ENCODE measurements at places on chromosomes 12 and 14.
A peak's percentile ranks its signal among the peaks of the same experiment; 100 is the strongest.

DNA sequence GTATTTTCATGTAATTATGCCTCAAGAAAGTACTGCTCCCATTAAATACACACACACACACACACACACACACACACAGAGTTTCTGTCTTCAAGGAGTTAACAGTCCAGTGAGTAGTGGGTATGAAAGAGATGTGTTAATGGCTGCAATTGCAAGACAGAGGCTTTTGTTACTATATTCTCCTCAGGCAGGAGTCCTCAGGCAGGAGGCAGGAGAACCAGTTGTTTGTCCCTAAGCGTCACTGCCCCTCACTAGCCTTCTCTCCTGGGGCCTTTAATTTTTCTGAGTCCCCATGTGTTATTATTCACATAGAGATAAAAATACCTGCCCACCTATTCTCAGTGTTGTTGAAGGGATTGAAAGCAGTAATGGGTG is 31.2 kb downstream of the DAD1 start:
- no peak for DNase-seq

DNA sequence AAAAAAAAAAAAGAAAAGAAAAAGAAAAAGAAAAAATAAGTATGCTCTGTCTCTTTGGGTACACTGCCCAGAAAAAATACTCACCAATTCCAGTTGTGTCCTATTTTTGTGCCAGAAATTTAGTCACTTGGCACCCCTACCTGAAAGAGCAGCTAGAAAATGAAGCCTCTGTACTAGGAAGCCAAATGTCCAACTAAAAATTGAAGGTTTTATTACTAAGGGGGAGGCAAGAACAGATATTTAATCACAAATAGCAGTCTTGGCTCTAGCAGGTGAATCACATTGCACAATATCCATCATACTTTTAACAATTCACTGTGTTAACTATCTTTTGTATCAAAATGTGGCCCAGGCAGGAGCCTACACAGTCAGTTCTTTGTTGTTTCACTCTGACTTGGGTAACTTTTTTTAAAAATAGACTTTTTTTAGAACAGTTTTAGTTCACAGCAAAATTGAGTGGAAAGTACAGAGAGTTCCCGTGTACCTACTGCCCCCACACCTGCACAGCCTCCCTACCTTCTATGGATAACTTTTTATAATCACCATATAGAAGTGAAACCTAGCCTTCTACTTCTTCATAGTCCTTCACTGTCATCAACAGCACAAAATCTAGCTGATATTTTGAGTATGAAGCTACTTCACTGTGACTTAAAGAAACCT is 87.1 kb upstream of the ATF7IP start:
- DNase-seq, result no peak

- no peak for DNase-seq
Measured at GRCh38 chr14:100615736-100616695, 28.8 kb upstream of the BEGAIN start.

DNA sequence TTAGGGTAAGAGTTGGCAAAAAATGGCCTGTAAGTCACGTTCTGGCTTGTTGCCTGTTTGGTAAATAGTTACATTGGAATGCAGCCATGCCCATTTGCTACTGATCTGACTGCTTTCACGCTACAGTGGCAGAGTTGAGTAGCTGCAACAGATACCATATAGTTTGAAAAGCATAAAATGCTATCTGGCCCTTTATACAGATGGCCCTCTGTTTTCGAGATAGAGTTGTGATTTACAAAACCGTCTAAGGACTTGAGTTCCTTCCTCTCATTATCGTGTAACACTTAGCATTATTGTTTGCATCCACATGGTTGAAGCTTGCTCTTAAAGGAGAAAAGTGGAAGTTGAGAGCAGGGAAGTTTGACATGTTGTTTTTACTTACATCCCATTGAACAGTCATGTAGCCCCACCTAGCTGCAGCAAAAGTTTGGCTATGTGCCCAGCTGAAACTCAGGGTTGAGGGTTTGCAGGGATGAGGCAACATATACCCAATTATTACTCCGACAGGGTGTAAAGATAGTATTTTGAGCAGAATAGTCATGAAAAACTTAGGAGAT is 11.3 kb upstream of the SCFD1 start:
- DNase-seq, result peak; percentile 91

DNA sequence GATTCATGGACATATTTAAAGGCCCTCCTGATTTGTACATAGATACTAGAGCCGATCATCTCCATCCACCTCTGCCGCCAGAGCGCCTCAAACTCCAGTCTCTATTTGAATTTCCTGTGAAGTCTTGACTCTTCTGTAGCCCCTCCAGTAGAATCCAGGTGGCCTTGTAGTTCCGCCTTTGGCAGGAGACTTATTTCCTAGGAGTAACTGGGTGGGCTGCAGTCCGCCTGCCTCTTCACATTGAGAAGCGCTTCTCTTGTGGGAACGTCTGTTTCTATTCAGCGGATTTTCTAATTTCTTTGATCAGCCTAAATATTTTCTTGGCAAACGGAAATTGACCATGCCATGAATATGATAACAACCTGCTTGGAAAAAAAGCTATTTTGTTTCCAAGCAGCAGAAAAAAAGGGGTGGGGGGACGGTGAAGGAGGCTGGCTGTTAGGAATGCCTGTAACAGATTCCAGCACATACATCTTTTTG is 9.0 kb upstream of the SIX1 start:
- no peak for DNase-seq

DNA sequence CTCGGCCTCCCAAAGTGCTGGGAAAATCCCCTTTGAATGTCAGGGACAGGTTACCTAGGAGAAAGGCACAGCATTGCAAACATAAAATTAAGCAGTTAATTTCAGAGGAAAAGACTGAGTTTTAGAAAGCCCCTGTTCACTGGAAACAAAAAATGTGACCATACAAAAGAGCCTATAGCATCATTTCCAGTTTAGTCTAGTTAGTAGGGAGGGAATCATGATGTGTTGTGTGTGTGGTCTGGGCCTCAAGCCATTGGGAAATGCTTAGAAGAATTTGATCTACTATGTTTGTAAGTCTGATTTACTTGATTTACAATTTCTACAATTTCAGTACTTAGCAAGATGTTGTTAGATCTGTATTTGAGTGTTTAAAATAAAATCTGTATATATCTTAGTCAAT is 47.1 kb upstream of the RERG start:
- DNase-seq, result no peak

- DNase-seq, result no peak
Measured at GRCh38 chr14:55238019-55238680, 33.1 kb upstream of the FBXO34 start.

DNA sequence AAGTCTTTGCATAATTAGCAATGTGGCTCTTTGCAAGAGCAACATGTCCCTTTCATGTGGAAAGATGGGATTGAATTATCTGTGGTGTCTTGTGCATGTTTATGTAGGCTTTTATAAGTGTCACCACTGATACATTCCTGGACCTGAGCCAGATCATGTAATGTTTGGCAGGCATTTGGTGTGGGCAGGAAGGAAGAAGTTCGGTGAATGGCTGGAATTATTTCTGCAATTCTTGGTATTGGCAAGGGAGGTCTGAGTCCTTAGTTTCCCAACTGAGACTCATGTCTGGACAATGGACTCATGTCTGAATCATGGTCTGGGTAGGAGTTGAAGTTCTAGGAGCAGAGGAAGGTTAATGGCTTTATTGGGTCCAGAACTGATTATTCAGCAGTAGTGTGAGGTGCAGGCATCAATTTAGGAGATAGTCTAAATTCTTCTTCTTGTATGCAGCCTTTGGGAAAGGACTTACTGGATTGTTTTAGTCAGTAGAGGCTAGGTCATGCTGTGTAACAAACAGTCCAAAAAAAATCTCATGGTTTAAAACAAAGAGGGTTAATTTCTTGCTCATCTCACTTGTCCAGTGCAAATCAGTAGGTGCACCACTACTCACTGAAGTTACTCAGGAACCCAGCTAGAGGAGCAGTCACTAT is 186.5 kb upstream of the LHX5 start:
- no peak for DNase-seq

GRCh38 chr12:122013791-122014590 is 7.7 kb upstream of the BCL7A start:
- DNase-seq, result no peak

DNA sequence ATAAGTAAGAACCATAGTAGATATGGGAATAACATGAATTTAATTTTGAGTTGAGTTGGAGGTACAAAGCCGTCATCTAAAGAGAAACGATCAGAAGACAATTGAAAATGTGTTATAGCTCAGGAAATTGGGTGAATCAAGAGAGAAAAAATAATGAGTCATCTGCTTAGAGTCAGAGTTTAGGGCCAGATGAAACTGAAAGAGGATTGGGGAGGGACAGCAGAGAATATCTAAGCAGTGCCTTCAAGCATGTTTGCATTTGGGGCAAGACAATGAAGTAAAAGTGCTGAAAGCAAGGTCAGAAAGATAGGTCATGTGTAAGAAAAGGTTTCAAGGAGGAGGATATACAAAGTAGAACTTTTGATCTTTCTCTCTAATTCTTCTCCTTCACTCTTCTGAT is 49.4 kb downstream of the SLC15A5 start:
- DNase-seq, result no peak

GRCh38 chr14:79056879-79057278 is 886.7 kb downstream of the NRXN3 start:
- DNase-seq, result no peak

GRCh38 chr14:89500303-89500702 is 83.3 kb upstream of the FOXN3 start:
- DNase-seq, result no peak

DNA sequence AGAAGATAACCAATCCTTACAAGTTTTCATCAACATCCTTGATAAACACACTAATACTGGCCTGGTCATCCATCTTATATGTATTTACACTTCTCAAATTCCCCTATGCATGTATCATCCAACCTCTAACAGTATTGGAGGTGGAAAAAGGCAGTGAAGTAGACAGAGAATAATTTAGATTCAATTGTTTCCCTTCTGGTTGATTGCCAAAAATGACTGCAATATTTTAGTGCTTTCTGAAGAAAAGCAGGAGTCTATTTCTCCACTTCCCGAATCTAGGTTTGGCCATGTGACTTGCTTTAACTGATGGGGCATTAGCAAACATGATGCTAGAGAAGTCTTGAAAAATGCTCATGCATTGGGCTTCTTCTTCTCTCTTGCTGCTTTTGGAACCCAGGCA is 78.3 kb upstream of the METAP2 start:
- no peak for DNase-seq

DNA sequence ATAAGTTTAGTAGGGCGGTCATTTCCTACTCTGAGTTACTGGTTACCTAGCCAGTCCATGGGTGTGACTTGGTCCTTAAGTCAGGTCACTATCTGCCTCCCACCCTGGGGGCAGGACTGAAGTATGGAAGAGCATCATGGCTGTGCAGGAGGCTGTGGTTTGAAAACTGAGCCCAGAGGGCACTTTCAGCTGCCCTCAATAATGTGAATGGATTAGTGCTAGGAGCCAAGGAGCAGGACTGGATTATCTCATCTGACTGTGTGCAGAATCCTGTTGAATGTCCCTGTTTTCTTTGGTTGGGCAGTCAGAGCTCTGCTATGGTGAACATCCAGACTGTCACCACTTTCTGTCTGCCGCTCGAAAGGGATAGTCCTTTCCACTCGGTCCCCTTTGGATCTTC is 1.6 kb downstream of the ATXN7L3B start:
- DNase-seq, result no peak

GRCh38 chr12:106452309-106452708 is 94.8 kb downstream of the POLR3B start:
- no peak for DNase-seq

DNA sequence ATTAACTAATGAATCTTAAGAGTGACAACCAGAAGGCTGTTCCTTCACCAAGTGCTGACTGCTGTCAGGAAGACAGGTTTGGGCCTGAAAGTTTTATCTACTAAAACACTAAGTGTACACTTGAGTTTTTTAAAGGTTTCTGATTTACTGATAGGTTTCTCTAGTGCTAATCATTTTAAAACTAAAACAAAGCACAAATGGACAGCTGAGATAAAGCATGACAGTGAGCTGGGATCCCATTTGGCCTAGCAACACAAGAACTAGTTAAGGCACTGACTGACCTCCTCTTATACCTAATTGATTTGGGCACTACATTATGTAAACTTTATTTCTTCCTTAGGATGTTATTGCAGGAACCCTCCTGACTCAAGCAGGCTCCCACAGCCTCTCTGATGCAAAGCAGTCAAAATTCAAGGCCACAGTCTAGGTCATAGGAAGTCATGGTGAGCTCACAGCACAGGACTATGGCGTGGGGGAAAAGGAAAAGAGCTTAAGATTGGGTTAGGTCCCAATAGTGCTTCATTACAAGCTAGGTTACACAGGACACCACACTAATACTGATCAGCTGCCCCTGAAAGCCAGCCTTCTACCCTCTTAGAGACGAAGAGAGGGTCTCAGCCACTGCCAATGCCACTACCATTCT is 3.5 kb downstream of the STXBP6 start:
- DNase-seq, result no peak

GRCh38 chr14:39731912-39732311 is 299.7 kb upstream of the FBXO33 start:
- no peak for DNase-seq

- peak; percentile 57 for DNase-seq
Measured at GRCh38 chr14:45135156-45135555, 574 bp upstream of the FANCM start.

- DNase-seq, result no peak
Measured at GRCh38 chr14:89171628-89172027, 245.4 kb downstream of the FOXN3 start.

DNA sequence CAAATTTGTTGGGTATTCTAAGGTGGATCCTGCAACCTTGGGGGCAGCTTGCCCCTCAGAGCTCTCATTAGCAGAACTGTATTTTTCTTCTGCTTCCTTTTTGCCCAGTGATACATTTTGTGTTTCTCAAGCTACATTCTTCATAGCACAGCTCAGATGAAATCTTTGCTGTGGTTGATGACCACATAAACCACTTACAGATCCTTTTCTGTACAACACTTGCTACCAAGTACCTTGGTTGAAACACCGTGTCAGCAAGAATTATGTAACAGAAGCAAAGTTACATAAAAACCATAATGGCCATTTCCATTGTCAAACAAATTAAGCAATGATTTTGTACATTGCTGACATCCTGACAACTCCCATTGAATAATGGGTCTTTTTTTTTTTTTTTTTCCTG is 9.7 kb upstream of the PLBD1 start:
- no peak for DNase-seq

DNA sequence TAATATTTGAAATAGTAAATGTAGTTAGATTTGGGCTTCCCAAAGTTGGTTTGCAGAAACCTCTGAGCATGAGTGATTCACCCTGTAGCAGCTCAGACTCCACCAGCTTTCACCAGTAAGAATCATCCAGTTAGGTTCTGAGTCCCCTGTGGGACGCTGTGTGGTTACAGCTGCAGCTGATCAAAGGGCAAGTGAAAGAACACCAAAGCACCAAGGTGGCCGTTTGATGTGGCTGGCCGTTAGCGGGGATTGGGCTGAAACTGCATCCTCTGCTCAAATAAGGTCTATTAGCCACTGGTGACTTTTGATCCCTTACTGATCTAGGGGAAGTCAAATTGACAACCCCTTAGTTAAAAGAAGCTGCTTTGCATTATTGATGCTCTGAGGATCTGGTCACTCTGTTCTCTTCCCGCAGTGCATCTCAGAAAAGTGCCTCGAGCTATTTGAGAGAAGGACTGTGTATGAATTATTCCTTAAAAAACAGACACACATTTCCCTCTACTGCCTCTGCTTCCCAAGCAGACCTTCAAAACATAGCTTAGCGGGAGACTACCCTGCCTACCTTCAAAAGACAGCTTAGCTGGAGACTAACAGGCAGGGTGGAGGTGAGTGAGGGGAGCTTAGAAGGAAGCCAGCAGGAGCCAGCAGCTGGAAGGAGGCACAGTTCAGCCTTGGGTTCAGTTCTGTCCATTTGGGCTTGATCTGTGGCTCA is 3.7 kb downstream of the ABHD12B start:
- no peak for DNase-seq
